ENCODE measurements at places on chromosomes 1 and 21. TPM values are rescaled to one million over a fixed set of nuclear protein-coding genes. Genes with fewer than 3 reads are reported as not detected.

GRCh38 chr1:100861379-100861778 is 33.3 kb downstream of the EXTL2 start:
- DNase-seq = no peak

GRCh38 chr1:3807769-3808168 is 11.5 kb upstream of the LRRC47 start:
- no peak for DNase-seq

The SLC6A17 gene
- 0.12 TPM for total RNA-seq

- DNase-seq = no peak
These were observed 228.8 kb upstream of the ADGRL2 start for GRCh38 chr1:81571946-81572345.

- DNase-seq = no peak
These were observed 32.5 kb downstream of the SASS6 start for GRCh38 chr1:100100202-100100601.

The TEX38 gene
- not detected for total RNA-seq

GRCh38 chr1:160846281-160846680 is 16.4 kb downstream of the CD244 start:
- no peak for DNase-seq

The HSD3B2 gene
- total RNA-seq = not detected

The CD160 gene
- total RNA-seq = not detected

The CRYBG2 gene
- total RNA-seq = not detected

The TXNDC12 gene
- 45.4 TPM for total RNA-seq

- no peak for DNase-seq
These were observed 30.0 kb downstream of the ZMYM4 start for GRCh38 chr1:35298464-35298863.

DNA sequence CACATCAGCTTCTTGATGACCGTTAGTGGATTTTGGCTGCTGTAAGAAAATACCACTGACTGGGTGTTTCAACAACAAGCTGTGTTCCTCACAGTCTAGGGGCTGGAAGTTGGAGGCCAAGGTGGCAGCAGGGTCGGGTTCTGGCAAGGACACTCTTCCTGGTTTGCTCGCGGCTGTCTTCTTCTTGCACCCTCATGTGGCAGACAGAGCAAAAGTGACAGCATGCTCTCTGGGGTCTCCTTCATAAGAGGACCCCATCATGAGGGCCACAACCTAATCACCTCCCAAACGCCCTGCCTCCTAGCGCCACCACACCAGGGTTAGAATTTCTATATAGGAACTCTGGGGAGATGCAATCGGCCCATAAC is 18.6 kb upstream of the TSPEAR start:
- no peak for DNase-seq

DNA sequence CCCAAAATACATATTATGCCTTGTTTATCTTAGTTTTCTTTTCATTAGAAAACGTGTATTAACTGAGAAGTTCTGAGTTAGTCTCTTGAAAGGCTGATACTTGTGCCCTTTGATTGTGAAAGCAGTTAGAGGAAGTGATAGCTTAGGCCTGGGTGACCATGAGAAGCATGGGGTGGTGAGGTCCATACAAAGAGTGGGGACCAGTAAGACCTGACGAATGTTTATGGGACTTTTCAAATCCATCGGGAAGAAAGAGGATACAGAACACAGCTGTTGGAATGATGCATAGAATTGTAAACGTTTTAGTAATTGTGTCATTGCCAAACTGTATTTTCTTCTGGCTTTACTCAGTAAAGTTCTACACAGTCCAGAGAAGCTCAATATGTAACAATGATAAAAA is 259.8 kb downstream of the LMO4 start:
- no peak for DNase-seq

- DNase-seq = no peak
These were observed 40.7 kb downstream of the KCNAB2 start for GRCh38 chr1:6086358-6086757.

DNA sequence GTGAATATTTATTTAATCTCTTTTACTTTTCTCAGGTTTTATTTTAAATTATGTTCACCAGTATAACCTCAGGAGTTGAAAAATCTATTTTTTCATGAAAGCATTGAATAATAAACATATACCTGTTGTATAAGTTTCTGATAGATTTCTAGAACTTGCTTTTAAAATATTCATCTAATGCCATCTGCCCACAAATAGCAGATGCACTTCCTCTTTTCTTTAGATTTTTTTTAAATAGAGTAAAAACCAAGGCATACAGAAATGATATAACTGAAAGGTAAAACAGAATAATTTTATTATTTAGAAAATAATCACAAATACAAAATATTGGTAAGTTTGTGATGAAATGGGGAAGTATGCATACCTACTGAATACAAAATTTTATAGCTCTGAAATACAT is 130.7 kb upstream of the PRMT6 start:
- DNase-seq = no peak

- DNase-seq = no peak
These were observed 21.5 kb downstream of the FGGY start for GRCh38 chr1:59318271-59318860.

GRCh38 chr1:62321446-62321845 is 2.2 kb upstream of the KANK4 start:
- no peak for DNase-seq

DNA sequence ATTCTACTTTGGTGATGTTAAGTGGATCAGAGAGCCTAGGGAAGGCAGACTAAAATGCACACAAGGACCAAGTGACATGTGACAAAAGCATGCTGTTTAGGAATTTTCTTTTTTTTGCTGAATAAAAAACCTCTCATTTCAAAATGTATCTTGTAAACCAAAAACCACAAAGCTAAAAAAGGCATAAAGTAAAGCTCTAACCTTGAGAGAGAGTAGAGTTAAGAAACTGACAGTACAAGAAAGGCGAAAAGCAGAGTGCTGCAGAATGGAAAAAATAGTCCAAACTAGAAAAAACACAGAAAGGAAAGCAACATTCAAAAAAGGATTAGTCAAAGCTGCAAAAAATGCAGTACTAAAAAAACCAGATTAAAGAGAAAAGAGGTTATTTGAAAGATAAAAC is 76.5 kb downstream of the EPS15 start:
- no peak for DNase-seq

GRCh38 chr1:113210248-113210647 is 137.2 kb downstream of the LRIG2 start:
- DNase-seq = no peak

DNA sequence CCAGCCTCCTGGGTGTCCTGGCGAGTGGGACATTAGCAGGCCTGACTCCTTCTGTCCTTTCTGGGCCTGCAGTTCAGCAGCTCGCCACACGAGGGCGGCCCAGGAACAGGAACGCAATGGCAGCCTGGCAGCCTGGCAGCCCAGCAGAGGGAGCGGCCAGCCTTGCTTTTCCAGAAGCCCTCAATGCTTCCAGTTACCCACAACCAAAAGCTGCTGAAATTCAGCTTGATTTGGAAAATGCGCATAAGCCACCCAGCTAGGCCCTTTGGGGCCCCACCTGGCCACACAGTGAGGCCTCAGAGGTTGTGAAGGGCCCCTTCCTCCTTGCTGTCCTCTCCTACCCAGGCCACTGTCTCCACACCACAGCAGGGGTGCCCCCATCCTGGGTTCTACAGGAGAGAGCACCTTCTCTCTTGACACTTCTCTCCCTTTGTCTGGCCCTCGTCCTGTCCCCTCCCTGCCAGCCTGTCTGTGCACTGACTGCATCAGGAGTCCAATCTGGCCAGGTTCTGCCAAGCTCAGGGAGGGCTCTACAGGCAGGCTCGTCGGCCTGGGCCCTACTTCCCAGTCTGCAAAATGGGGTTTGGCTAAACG is 103.4 kb upstream of the VAMP3 start:
- DNase-seq = peak; percentile 99

GRCh38 chr1:151370211-151370911 is 2.1 kb downstream of the SELENBP1 start:
- DNase-seq = no peak

DNA sequence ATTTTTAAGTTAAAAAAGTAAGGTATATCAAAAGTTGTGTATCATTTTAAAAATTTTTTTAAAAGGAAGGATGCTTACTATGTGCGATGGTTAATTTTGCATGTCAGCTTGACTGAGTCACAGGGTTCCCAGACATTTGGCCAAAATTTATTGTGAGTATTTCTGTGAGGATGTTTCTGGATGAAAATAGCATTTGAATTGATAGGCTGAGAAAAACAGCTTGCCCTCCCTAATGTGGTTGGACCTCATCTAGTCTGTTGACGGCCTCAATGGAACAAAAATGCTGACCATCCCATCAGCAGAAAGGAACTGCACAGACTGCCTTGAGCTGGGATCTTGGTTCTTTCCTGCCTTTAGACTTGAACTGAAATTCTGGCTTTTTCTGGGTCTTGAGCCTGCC is 724.5 kb downstream of the NCAM2 start:
- DNase-seq = no peak

GRCh38 chr1:104309673-104310072 is 560.0 kb downstream of the AMY1C start:
- no peak for DNase-seq

- no peak for DNase-seq
These were observed 4.5 kb upstream of the EXTL1 start for GRCh38 chr1:26016953-26017545.

GRCh38 chr1:153253693-153254092 is 5.8 kb upstream of the LORICRIN start:
- DNase-seq = no peak

The KRTAP10-12 gene
- total RNA-seq = not detected

GRCh38 chr1:247385283-247385682 is 30.7 kb upstream of the NLRP3 start:
- no peak for DNase-seq

The FCRL1 gene
- not detected for total RNA-seq

DNA sequence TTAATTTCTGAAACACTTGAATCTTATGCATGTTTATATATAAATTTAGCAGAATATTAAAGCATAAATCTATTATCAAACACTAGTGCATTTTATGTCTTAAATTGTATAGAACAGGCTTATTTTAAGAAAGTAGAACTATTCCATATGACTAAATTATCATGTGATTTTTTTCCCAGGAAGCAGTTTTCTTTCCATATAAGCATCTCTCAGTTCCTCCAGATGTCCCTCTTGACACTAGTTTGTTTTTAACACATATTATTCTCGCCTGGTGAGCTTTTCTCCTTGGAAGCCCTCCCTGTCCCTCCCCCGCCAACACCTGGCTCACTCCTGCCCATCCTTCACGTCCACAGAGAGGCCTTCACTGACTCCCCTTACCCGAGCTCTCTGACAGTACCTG is 48.3 kb upstream of the BCAR3 start:
- DNase-seq = no peak

The CTNNBIP1 gene
- 15.7 TPM for total RNA-seq

GRCh38 chr1:230745071-230745470 is 2.1 kb upstream of the CAPN9 start:
- no peak for DNase-seq

- peak; percentile 16 for DNase-seq
These were observed 2.4 kb downstream of the TSPEAR start for GRCh38 chr21:44708866-44709425.

The MEAF6 gene
- total RNA-seq = 87.2 TPM

The HES4 gene
- total RNA-seq = 30.0 TPM

GRCh38 chr1:225539069-225539468 is 111.2 kb upstream of the LBR start:
- no peak for DNase-seq

DNA sequence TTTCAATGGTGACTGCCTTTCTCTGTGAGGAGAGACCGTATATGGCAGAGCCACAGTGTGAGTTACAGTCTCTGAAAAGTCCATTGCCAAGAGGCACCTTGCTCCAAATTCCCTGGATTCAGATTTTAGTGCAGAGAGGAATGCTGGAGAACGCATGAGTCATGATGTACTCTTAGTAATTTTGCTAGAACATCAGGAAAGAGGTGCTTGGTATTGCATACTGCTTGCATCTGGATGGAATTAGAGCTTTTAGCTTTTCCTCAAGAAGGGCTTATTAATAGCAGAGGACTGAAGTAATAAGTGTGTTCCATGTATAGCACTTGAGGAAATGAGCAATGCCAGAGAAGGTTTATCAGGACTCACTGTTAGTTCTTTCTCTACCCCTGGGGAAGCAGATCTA is 40.5 kb upstream of the AKT3 start:
- DNase-seq = no peak

The FCAMR gene
- total RNA-seq = not detected

The RAB42 gene
- 8.2 TPM for total RNA-seq

The CAMSAP2 gene
- total RNA-seq = 46.0 TPM

The ODR4 gene
- 16.9 TPM for total RNA-seq

GRCh38 chr1:36149973-36150295 is 648 bp upstream of the TRAPPC3 start:
- DNase-seq = no peak

The OXCT2 gene
- 0.24 TPM for total RNA-seq

GRCh38 chr1:228337031-228337564 is 69.5 kb downstream of the TRIM11 start:
- peak; percentile 6 for DNase-seq

The OPRD1 gene
- total RNA-seq = not detected

GRCh38 chr1:231171623-231172197 is 9.9 kb downstream of the TRIM67 start:
- no peak for DNase-seq

- no peak for DNase-seq
These were observed 14.0 kb upstream of the SPSB1 start for GRCh38 chr1:9278585-9279153.

DNA sequence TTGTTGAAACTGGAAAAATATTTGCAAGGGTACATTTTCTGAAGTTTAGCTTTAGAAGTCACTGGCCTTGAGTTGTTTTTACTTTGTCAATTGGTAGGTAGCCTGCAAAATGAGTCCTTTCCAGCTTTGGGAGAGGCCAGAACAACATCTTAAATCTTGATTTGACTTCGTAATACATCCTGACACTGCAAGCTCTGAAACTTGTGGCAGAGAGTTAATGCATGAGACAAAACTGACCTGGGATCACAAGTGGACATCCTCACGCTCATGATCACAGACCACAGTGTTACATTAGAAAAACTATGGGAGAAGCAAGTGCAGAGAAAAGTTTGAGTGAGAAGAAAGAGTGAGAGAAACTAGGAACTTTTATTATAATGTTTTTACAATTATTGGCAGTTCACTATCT is 550.9 kb downstream of the USP25 start:
- DNase-seq = no peak

GRCh38 chr1:39590546-39590945 is 14.0 kb upstream of the PABPC4 start:
- no peak for DNase-seq

GRCh38 chr1:104082221-104082620 is 332.5 kb downstream of the AMY1C start:
- DNase-seq = no peak

DNA sequence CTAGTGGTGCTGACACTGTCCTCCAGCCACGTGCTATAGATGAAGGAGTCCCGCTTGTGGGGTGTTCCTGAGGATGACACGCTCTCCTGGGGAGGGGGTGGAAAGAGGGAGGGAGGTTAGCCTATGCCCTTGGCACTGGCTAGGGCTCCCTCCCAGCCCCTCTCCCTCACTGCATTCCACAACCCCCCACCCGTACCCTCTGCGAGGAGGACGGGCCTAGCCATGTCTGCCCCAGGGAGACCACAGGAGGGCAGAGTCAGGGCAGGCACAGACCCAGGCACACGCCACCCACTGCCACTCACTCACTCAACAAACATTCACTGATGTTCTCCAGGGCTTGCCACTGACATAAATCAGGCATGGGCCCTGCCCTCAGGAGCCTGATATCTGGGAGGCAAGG is 70.7 kb downstream of the RAP1GAP start:
- DNase-seq = no peak
